Esophagus muscularis mucosa (tissue), 4 donors: ENCODE measurements at places on chromosomes 13 and 19.
A peak's percentile ranks its signal among the peaks of the same experiment; 100 is the strongest.

DNA sequence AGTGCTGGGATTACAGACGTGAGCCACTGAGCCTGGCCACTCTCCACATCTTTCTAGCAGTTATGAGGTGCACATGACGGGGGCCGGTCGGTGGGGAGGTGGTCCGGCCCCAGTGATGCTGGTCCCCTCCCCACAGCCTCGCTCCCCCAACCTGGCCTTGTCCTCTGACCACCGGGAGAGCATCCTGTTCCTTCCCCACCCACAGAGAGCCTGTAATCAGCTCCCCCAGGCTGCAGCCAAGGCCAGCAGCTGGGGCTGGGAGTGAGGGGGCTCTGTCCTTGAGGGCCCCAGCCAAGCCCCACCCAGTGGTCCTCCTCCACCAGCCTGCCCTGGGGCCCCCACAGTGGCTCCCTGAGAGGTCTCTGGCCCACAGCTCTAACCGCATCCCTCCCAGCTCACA, 3.0 kb upstream of the INSL3 start:
- no peak overlapping the region for H3K4me3 ChIP-seq
- H3K27me3 ChIP-seq, result no peaks in the 10 kb centered on the region
- no peak for DNase-seq
- no peaks in the 10 kb centered on the region for H3K36me3 ChIP-seq
- no peaks in the 10 kb centered on the region for H3K4me1 ChIP-seq

- H3K27me3 ChIP-seq, result no peaks in the 10 kb centered on the region
- no peaks in the 10 kb centered on the region for H3K36me3 ChIP-seq
- H3K27ac ChIP-seq, result no peak overlapping the region
- DNase-seq, result no peak
- no peak overlapping the region for H3K4me3 ChIP-seq
Measured at GRCh38 chr13:109087916-109088623, 458.7 kb downstream of the MYO16 start.

GRCh38 chr19:42467183-42467760, 24.5 kb upstream of the CXCL17 start:
- H3K4me3 ChIP-seq, result no peak overlapping the region
- H3K4me1 ChIP-seq, result peaks cover 15% of the 10 kb centered on the region
- H3K36me3 ChIP-seq, result no peaks in the 10 kb centered on the region
- H3K27me3 ChIP-seq, result no peaks in the 10 kb centered on the region
- DNase-seq, result no peak
- no peak overlapping the region for H3K27ac ChIP-seq

- no peak overlapping the region for H3K27ac ChIP-seq
- no peak overlapping the region for H3K4me3 ChIP-seq
- peak; percentile 78 for DNase-seq
- H3K4me1 ChIP-seq, result no peaks in the 10 kb centered on the region
- no peaks in the 10 kb centered on the region for H3K27me3 ChIP-seq
Measured at GRCh38 chr13:26707122-26708006, 53.2 kb downstream of the GPR12 start.

DNA sequence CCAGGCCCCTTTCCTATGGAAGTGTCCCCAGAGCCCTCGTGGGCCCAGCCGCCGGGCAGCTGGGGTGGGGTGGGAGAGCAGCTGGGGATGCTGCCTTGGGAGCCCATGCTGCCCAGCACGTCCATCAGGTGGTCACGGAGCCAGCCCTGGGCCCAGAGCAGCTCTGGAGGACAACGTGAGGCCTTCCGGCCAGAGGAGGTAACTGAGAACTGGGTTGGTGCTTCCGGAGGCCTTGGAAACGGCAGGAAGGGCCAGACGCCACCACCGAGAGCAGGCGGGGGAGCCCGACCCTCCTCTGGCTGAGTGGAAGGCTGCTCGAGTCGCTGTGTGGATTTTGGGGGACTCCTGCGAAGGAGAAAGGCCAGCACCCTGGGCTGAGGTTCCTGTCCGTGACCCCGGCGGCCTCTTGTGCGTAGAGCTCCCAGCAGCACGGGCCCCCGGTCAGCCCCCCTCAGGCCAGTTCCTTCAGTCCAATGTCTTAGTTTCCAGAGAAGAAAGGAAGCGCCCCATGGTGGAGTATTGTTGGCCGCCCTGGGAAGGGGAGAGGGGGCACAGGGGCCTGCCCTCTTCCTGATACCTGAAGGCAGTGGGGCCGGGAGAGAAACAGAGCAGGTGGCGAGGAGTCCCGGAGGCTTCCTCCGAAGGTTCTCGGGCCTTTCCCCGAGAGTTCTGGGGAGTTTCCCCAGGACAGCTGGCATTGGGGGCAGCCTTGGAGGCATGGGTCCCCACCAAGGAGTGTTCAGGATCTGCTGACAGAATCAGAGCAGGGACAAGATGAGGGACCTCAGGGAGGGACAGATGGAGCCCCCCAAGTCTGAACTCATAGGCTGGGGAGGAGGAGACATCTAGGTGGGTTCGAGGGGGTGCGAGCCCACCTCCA, 68.8 kb downstream of the MLLT1 start:
- peak overlapping the region; percentile 15 for H3K27ac ChIP-seq
- H3K4me3 ChIP-seq, result no peak overlapping the region
- no peak for DNase-seq
- no peaks in the 10 kb centered on the region for H3K27me3 ChIP-seq

GRCh38 chr19:38658462-38659306, 11.2 kb downstream of the ACTN4 start:
- H3K4me1 ChIP-seq, result peaks cover 99% of the 10 kb centered on the region
- no peaks in the 10 kb centered on the region for H3K27me3 ChIP-seq
- no peak for DNase-seq
- H3K36me3 ChIP-seq, result peaks cover 4% of the 10 kb centered on the region
- H3K27ac ChIP-seq, result peak overlapping the region; percentile 92
